Chondrocyte (in vitro differentiated cells): ENCODE measurements at places on chromosomes 12 and 14.

DNA sequence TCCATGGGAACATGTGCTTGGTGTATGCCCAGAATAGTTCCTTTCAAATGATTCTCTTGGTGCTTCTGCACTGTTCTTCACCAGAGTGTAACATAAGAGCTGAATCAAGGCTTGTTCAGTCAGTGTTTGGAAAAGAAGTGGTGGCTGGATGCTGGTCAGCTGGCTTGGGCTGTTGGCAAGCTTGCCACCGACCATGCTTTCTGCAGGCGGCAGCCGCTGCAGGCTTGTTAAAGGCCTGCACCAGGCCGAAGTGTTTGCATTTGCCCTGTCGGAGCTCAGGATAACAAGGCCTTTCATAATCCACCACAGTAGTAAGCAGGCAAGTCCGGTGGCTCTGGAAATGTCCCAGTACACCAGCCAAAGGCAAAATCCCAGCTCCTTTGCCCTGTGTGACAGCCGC is 26.9 kb downstream of the DAAM1 start:
- DNase-seq, result no peak

DNA sequence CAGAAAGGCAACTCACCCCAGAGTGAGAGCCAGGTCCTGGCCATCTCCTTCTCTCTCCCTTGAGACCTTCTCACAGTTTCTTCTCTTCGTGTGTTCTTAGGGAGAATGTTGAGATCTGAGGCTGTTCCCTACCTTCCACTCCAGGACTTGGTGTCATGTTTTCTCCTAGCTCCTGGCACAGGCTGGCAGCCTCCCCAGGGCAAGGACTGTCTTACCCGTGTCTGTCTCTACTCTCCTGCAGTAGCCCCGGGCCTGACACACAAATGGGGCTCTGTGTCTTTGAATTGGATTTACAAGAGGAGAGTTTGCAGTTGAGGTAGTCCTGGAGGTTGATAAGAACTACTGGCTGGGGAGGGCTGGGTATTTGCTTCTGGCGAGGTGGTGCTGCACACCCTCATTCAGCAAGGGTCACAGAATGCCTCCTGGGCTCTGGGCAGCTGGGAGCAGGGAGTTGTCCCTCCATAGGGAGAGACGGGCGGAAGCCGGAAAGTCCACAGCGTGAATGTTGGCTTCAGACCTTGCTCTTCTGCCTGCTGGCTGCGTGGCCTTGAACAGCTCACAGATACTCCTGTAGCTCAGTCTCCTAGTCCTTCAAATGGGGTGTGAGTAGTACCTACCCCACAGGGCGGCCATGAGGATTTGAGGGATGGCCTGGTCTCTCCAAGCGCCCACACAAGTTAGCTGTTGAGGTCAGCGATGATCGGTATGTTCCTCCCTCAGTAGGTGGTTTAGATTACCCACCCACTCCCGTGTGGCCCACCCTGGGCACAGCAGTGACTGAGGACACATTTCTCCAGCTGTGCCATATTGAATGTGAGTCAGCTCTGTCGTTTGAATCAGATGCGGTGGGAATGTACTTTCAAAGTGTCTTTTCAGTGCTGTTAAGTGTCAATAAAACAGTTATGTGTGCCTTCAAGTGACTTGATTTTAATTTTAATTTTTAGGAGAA is 10.2 kb downstream of the EP400 start:
- DNase-seq, result no peak

DNA sequence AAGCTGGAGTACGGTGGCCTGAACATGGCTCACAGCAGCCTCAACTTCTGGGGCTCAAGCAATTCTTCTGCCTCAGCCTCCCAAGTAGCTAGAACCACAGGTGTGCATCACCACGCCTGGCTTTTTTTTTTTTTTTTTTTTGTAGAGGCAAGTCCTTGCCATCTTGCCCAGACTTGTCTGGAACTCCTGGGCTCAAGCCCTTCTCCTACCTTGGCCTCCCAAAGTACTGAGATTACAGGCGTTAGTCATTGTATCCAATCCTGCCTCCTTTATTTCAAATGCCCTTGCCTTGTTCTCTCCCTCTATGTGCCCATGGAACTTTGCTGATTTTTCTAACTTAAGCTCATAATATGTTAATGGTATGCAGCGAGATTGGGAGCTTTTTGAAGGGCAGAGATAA is 49.2 kb upstream of the PRICKLE1 start:
- no peak for DNase-seq

DNA sequence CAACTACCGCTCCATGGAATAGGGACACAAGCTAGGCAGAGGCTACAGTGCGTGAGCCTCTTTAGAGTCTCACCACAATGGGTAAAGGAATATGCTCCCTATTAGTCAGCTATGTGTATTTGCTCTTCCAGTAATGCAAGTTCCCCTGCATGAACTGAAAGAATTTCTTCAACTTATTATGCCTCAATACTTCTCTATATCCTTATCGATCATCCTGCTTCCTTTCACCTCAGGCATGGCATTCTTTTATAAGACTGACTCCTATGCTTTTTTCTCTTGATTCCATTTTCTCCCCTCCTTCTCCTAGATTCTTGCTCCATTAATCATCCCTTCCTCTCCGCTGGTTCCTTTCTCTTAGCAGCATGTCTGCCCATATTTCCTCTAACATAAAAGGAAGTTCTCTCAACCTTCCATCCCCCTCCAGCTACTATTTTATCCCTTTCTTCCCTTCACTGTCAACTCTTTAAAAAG is 94.5 kb upstream of the CPM start:
- no peak for DNase-seq

GRCh38 chr12:91874086-91874865 is 271.4 kb downstream of the BTG1 start:
- no peak for DNase-seq

DNA sequence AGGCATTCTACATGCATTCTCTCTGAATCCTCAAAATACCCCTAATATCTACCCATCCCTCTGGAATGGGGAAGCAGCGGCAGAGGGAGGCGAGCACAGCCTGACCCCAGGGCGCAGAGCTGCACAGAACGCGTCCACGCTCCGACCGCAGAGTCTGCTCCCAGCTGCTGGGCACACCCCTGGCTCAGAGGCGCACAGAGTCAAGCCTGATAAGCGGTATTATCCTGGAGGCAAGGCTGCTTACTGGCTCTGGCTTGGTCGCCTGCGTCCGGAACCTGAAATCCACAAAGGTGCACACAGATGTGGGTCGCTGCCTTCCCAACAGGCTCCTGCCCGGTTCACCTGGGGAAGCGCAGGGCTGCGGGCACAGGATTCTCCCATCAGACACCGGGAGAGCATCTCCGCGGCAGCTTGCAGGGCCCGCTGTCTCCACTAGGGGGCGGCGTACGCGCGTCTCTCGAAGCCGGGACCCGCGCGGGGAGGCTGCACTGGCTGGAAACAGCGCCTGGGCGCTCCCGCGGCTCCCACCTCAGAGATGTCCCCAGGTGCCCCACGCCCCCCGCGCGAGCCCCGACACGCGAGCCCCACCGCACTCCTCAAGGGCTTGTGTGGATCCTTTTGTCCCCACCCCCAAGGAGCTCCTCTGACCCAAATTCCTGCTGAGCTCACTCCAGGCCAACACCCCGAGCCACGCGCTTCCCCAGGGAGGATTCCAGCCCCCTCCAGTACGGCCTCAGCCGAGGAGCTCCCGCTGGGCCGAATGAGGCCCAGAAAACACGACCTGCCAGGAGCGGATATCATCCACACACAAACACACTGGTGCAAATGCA is 120.1 kb upstream of the FZD10 start:
- no peak for DNase-seq

DNA sequence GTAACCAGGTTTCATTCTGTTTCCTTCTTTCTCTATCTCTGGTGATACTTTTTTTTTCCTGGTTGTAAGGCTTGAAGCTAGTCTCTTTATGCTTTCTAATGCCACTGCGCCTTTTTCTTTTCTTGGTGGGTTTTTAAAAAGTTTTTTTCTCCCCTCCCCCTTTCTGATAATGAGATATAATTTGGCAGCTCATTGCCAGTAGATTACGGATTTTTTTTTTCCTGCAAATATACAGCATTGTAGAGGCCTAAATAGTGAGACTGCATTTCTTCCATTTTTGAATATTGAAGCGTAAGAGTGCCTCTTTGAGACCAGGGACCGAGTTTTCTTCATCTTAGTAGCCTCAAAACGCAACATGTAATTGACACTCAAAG is 1.1 kb downstream of the PAPOLA start:
- no peak for DNase-seq

- no peak for DNase-seq
Observed at GRCh38 chr14:35631071-35631805, 97.3 kb downstream of the INSM2 start.

DNA sequence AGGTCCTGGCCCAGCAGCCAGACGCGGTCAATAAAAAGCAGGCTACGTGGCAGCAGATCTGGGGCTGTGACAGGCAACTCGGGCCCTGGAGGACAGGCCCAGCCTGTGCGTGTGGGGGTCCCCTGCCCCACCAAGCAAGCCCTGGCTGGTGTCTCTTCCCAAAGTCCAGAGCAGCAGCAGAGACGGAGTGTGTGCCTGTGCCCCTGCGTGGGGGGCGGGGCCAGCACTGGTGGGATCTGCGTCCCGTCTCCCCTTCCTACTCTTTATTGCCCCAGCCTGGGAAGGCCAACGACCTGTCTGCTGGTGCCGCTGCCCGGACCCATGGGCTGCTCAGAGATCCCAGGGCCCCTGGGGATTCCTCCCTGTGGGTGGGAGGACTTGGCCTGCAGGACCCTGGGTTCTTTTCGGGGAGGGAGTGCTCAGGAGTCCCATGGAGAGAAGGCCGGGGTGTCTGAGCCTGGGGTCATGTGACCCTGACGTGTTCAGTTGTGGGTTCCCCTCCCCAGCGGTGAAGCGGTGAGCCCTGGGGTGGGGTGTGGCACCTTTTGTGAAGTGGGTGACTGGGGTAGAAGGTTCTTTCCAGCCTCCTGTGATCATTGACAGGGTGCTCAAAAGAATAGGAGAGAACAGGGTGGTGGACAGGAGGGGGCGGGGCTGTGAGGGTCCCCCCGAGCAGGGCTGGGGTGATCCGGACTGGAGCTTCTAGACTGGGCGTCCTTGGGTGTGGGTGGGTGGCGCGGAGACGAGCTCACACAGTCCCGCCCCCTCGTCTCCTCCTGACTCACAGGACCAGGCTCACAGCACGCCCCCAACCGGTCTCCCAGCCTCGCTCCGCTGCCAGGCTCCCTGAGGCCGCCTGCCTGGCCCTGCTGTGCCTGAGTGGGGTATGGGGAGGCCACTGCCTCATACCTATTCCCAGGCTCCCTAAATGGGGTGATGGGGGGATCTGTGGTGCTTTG is 22.4 kb downstream of the ASPG start:
- DNase-seq, result peak; percentile 79

- no peak for DNase-seq
Observed at GRCh38 chr12:94702696-94703095, 52.3 kb upstream of the TMCC3 start.

- DNase-seq, result no peak
Observed at GRCh38 chr12:124015494-124016461, 42.8 kb downstream of the ZNF664 start.

GRCh38 chr12:44627387-44628166 is 248.5 kb downstream of the NELL2 start:
- no peak for DNase-seq

GRCh38 chr12:19938491-19938890 is 429.8 kb upstream of the PDE3A start:
- DNase-seq, result no peak

DNA sequence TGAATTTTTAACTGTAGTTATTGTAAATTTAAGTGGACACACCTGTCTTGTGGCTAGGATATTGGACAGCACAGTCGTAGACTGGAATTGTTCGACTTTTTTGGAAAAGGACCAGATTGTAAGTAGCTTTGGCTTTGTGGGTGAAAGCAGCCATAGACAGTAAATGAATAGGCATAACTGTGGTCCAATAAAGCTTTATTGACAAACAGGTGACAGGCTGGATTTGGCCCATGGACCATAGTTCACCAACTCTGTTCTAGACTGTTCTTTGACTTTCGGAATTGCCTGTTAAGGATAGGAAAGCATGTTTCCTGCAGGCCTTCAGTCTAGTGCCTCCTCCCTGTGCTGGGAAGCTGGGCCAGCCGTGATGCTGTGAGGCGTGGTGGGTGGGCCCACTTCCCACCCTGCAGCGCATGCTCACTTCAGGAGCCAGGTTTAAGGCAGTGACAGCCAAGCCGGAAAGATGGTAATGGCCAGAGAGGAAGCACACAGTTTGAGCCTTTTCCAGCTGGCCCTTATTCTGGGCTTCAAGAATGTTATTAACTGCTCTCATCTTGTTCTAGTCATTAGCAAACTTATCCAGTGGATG is 51.8 kb downstream of the PPP2R5C start:
- no peak for DNase-seq

- DNase-seq, result no peak
Observed at GRCh38 chr12:21451529-21451928, 14.1 kb downstream of the PYROXD1 start.

GRCh38 chr14:74618078-74618952 is 6.3 kb upstream of the LTBP2 start:
- DNase-seq, result no peak
